ENCODE measurements at places on chromosomes 12 and 14.

GRCh38 chr14:89563471-89563870, 146.4 kb upstream of the FOXN3 start:
- no peak for DNase-seq

DNA sequence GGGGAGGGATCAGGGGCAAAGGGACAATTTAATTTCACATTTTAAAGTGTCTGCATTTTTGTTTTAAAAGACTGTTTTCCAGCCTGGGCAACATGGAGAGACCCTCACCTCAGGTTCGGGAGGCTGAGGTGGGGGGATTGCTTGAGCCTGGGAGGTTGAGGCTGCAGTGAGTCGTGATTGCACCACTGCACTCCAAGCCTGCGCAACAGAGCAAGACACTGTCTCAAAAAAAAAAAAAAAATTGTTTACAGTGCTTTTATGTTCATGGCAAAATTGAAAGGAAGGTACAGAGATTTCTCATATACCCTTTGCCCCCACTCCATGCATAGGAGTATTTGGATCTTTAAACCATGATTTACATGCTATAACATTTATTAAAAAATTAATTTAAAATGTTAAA, 16.4 kb upstream of the HVCN1 start:
- no peak for DNase-seq

DNA sequence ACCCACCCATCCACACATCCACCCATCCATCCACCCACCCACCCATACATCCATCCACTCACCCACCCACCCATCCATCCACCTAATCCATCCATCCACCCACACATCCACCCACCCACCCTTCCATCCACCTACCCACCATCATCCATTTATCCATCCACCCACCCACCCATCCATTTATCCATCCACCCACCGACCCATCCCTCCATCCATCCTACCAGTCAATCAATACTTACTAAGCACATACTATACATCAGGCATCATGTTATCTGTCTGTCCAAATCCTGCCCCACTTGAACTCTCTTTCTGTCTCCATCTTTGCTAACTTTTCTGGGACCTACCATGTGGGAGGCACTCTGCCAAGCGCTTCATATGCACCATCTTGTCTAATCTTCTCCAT, 15.4 kb downstream of the GALNT9 start:
- no peak for DNase-seq

- no peak for DNase-seq
These were observed 196.1 kb upstream of the CDKN3 start for GRCh38 chr14:54200726-54201125.

GRCh38 chr12:121560392-121561008, 20.3 kb downstream of the KDM2B start:
- no peak for DNase-seq

- no peak for DNase-seq
These were observed 341.6 kb upstream of the FKBP4 start for GRCh38 chr12:2453076-2453760.

- no peak for DNase-seq
These were observed 2.0 kb upstream of the RNASE8 start for GRCh38 chr14:21055432-21056117.

GRCh38 chr14:94022532-94023411, 3.4 kb upstream of the OTUB2 start:
- DNase-seq = no peak

GRCh38 chr12:2226641-2227040, 173.9 kb downstream of the CACNA1C start:
- no peak for DNase-seq

GRCh38 chr12:78977304-78977867, 112.8 kb downstream of the SYT1 start:
- no peak for DNase-seq

GRCh38 chr14:99073431-99073830, 198.6 kb downstream of the BCL11B start:
- DNase-seq = no peak

- no peak for DNase-seq
These were observed 18.8 kb upstream of the NR4A1 start for GRCh38 chr12:52032446-52032803.

DNA sequence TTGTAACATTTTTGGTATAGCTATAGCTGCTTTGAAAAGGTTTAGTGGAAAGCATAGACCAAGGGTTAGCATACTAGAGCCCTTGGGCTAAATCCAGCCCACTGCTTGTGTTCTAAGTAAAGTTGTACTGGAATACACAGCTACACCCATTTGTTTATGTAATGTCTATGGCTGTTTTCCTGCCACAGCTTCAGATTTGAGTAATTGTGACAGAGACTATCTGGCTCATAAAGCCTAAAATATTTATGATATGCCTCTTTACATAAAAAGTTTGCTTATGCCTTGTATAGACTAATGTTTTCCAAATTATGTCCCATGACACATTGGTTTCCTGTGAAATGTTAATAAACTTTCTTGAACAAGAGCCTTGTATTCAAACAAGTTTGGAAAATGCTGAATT, 234.8 kb upstream of the ATP2B1 start:
- DNase-seq = no peak

Data from stimulated activated CD4-positive, alpha-beta T cell treated with anti-CD3 and anti-CD28 coated beads, TNF-alpha, amount 100 ng/mL, for 24 hours (primary cell).